ENCODE measurements at places on chromosomes 11 and 22.

DNA sequence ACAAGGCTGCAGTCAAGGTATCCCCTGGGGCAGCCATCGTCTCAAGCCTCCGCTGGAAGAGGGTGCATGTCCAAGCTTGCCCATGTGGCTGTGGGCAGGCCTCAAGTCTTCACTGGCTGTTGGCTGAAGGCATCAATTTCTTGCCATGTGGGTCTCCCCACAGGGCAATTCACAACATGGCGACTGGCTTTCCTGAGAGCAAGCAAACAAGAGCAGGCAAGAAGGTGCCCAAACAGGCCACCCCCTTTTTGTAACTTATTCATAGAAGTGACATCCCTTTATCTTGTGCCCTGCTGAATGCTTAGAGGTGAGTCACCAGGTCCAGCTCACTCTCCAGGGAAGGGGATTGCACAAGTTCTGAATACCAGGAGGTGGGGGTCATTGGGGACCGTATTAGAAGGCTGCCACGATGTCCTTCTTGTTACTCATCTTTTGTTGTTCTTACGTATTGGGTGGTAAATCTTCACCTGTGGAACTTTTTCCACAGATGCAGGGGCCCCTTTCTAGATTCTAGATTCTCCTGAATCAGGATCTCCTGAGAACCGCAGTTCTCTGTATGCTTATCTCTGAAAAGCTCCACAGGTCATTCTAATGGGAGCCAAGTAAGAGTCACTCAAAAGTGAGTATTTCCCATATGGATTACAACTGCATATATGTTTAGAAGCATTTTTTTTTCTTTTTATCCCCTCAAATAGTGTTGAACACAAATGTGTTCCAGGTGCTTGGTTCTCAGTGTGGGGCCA, 44.2 kb upstream of the MICAL2 start:
- DNase-seq, result peak; percentile 65

- no peak for DNase-seq
Measured at GRCh38 chr11:34552270-34552669, 38.7 kb upstream of the ELF5 start.

- DNase-seq, result no peak
Measured at GRCh38 chr11:15636521-15637089, 521.9 kb downstream of the INSC start.

DNA sequence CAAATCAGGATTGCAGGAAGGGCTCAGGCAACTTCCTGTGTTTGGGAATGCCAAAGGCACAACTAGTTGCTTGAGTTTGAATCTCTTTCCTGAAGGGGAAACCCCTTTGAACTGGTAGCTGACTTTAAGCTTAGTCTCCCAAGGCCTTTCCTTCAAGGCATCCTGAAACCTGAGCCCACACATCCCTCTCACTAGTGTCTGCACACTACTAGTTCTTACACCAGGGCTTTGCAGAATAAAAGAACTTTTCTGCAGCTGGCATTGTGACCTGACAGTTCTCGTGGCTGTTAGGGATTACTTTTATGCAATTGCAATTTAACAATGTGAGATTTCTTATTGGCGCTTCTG, 95.4 kb downstream of the EXT2 start:
- DNase-seq, result no peak

DNA sequence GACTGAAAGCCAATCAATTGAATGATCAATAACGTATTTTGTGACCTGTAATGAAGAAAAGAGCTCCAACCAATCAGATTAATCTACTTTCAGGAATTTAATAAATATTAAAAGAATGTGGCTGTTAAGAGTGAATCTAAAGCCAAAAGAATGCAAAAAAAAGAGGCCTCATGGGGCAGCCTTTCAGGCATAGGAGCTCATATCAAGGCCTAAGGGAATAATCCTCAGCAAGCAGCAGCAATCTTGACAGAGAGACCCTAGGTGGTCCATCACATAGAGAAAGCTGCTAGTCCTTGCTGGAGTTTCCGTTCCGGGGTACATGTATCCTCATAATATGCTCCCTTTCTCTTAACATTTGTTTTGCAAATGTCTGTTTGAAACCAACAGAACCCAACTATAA, 313.1 kb upstream of the PITPNB start:
- no peak for DNase-seq

DNA sequence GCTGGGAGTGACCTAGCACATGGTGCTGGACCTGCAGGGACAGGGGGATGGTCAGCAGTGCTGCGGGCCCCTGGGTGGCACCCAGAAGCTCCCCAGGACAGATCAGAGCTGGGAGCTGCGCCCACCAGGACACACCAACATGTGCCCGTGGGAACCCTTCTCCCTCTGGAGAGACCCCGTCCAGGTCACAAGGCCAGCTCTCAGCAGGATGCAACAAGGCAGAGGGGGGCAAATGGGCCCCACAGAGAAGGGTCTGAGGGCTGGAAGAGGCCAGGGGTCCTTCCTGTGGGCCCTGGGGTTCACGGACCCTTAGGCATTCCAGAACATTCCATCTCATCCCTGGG, 6.2 kb downstream of the DUSP8 start:
- no peak for DNase-seq

DNA sequence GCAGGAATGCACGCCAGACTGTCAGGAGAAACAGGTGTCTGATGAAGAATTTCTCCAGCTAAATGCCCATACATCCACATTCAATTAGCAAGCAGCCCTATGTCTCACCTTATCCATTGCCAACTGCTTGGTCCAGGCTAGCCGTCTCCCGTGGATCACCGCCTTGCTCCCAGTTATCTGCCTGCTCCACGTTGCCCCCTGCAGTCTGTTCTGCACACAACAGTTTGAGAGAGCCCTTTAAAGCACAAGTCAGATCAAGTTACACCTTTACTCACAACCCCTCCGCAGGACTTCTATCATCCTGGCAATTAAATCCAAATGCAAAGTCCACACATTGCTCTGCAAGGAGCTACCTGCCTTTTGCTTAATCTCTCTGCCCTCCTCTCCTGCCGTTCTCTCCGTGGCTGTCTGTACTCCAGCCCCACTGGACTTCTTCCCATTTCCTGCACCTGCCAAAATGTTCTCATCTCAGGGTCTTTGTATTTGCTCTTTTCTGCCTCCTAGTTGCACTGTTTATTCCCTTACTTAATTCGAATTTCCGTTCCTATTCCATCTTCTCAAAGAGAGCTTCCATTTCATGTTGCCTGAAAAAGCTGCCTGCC, 185.3 kb upstream of the LARGE1 start:
- peak; percentile 1 for DNase-seq

DNA sequence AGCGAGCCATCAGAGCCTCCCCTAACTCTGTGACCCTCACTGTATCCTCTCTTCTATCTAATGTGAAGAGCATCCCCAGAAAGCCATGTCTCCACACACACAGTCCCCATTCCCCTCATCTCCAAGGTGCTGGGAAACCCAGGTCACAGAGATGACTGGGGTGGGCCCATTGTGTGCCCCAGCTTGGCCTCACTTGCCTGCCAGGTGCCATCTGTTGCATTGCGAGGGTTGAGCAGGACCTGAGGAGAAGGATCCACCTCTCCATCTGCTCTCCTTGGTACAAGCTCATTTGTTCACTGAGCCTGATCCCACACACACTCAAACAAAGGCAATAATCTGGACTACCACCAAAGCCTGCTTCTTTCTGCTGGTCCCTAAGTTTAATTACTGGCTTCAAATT, 118.8 kb downstream of the SPATA19 start:
- DNase-seq, result no peak

All from stromal cell of bone marrow (primary cell).